ENCODE measurements at places on chromosomes 5 and 9.

DNA sequence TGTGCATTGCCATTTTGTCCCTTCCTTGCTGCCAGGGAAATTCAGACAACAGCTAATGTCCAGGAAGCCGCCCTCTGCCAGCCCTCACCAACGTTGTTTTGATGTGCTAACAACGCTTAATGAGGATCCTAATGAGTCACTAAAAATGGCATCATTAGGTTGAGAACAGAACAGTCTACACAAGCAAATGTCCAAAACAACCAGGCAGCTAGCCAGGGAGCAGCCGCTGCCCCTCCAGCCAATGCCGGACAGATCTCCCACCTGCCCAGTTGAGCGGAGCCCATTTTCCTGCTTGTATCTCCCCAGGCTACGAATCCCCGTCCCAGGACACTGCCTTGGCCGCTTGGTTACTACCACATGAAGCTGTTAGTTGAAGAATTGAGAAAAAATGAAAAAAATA lies 40.4 kb upstream of the UNC5A start:
- no peak for DNase-seq

DNA sequence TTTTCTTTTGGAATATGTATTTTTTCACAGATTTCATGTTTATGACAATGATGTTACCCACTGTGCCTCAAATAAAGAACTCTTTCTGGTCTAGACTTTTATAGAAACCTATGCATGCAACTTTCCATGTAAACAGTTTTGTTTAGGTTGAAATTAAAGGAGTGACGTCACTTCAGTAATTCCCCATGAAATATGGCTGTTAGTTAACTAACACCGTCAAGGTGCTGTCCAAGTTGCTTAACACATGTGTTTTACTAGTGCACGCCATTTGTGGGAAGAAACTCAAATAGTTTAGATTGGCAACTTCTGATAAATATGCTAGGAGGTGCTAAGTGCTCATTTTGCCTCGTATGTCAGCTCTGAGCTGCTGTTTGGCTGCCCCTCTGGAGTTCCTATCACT lies 102.2 kb downstream of the FBN2 start:
- DNase-seq: no peak

DNA sequence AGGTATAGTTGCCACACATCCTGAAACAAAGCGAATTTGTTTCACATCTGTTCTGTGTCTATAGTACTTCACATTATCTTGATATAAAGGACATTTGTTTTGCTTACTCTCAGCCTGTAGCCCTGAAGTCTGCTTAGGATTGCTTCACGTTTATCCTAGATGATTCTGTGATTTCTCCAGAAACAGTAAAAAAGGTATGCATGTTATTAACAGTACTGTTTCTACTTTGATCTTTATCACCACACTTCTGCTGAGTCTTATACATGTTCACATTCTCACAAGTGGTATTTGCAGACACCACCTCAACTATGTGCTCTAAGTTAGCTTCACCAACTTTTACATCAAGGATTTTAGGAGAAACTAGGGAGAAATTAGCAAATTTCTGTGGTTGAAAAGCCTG lies 47.4 kb upstream of the ADAMTS19 start:
- no peak for DNase-seq

- no peak for DNase-seq
Observed at GRCh38 chr5:7686794-7687193, 164.1 kb downstream of the CFAP90 start.

- no peak for DNase-seq
Observed at GRCh38 chr9:88837731-88838130, 153.5 kb upstream of the S1PR3 start.

DNA sequence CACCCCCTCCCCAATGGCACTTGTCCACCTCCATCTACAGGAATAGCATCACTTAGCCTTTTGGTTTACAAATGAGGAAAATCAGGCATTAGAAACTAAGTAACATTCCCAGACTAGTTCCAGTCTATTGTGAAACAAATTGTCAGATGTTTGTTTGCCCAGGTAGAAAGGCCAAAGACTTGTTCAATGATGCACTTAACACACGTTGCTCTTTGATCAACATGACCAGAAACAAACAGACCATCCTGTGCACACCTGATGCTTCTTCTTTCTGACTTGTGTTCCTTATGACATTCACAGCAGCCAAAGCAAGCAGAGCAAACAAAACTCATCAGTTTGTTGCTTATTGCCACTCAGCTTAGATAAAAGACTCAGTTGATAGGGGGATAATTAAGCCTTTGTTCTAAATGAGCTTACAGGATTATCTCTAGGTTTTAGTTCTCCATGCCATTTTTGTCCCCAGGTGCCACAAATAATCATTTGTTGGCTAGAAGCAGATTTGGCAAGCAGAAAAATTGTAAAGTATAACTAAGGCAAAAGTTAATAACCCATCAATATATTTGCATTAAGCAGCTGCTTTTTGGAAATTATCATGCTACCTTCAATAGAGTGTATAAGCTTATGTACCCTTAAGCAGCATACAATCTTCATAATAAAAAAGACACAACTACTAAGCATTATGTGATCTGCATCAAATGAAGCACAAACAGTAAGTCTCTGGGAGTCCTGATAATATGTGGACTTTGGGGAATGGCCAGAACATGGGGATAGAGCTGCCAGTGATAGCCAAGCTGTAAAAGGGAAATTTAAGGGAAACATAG lies 26.3 kb upstream of the FST start:
- no peak for DNase-seq

- DNase-seq: no peak
Observed at GRCh38 chr9:37974506-37975173, 70.7 kb upstream of the SLC25A51 start.

GRCh38 chr5:180331647-180331950 lies 21.5 kb downstream of the GFPT2 start:
- DNase-seq: no peak

GRCh38 chr5:9519537-9519936 lies 26.3 kb downstream of the SEMA5A start:
- no peak for DNase-seq

DNA sequence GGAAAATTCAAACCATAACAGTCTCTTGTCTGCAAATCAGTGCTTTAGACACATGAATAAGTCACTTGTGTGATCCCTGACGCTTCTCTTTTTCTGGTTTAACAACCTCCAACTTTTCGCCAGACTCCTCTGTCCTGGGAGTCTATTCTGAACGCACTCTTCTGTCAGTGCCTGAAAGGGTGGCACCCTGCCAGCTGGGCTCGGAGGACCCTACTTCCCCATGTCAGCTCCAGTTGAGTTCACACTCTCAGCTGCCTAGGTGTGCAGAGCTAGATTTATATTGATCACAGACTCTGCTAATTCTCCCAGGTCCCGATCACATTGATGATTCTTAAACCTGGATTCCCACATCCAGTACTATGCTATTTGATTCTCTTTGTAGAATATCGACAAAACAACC lies 649.1 kb downstream of the BNC2 start:
- no peak for DNase-seq

- DNase-seq: no peak
Observed at GRCh38 chr5:11504886-11505193, 399.4 kb downstream of the CTNND2 start.

DNA sequence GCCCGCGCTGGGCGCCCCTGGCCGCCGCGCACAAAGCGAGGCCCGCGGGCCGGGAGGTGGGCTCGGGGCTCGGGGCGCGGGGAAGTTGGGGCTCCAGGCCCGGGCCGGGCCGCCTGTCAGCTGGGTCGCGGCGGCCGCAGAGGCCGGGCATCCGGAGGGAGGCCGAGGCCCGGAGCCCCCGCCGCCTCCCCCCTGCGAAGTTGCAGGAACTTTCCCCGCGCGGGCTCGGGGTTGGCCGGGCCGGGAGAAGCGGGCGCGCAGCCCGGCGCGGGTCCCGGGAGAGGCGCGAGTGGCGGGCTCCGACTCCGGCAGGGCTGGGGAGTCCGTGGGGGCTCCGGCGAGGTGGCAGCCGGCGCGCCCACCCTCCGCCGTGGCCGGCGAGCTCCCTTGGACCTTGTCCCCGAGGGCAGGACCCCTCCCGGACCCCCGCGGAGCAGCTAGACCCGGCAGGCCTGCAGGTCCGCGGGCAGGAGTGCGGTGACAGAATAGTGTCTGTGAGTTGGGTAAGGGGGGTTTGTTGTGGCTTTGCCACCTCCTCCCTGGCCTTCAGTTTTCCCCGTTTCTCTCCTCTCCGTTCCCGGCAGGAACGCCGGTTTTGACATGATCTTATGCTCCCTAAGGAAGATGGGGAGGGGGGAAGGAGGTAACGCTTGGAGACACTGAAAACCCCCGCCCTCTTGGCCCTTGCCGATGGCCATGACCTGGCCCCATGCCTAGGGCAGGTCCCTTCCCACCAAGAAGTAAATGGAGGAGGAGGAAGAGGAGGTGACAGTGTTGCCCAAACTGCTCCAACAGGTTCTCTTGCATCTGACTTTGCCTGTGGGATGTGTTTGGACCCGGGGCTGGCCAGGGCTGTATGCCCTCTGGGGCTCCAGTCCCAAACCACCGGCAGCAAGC lies 942 bp downstream of the PHF2 start:
- DNase-seq: no peak

- DNase-seq: no peak
Observed at GRCh38 chr5:180595046-180595379, 3.7 kb upstream of the SCGB3A1 start.

DNA sequence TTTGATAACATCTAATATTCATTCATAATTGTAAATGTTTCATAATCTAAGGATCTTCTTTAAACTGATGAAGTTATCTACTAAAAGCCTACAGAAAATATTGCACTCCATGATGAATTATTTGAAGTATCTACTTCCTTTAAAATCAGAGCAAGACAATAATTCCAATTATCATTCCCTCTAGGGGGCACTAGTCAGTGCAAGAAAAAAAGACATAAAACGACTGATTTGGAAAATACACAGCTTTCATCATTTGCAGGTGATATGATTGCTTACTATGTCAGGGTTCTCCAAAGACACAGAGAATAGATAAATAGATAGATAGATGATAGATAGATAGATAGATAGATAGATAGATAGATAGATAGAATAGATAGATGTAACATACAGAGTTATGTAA lies 13.5 kb upstream of the GRM6 start:
- no peak for DNase-seq

GRCh38 chr5:158911693-158912363 lies 187.9 kb downstream of the EBF1 start:
- no peak for DNase-seq

- DNase-seq: no peak
Observed at GRCh38 chr5:132817011-132817410, 3.9 kb downstream of the SOWAHA start.

DNA sequence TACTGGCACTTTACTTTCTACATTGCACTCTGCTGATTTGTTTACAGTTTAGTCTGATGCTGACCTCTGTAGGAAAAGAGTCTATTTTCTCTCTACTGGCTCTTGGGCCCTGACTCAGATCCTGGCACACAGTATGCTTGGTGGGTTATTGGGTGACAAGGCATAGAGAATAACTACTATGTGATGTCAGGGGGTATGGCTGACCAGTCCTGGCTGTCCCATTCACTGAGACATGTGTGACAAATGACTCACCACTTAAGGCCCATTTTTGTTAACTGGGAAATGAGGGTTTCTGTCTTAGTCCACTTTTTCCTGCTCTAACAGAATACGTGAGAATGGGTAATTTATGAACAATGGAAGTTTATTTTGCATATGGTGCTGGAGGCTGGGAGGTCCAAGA lies 66.4 kb downstream of the DAPK1 start:
- DNase-seq: no peak

GRCh38 chr9:117782931-117783788 lies 79.0 kb downstream of the TLR4 start:
- DNase-seq: peak; percentile 77

DNA sequence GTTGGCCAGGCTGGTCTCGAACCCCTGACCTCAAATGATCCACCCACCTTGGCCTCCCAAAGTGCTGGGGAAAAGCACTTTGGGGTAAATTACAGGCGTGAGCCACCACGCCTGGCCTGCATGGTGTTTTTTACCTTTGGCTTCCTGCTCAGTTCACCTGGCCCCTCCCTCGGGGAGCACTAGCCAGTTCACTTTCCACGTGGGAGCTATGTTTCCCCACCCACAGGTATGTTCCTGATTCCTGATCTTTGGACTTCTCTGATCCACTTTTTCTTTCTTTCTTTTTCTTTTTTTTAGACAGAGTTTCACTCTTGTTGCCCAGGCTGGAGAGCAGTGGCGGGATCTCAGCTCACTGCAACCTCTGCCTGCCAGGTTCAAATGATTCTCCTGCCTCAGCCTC lies 15.8 kb downstream of the DAB2IP start:
- DNase-seq: no peak

- no peak for DNase-seq
Observed at GRCh38 chr9:98998441-98999151, 54.9 kb downstream of the COL15A1 start.

DNA sequence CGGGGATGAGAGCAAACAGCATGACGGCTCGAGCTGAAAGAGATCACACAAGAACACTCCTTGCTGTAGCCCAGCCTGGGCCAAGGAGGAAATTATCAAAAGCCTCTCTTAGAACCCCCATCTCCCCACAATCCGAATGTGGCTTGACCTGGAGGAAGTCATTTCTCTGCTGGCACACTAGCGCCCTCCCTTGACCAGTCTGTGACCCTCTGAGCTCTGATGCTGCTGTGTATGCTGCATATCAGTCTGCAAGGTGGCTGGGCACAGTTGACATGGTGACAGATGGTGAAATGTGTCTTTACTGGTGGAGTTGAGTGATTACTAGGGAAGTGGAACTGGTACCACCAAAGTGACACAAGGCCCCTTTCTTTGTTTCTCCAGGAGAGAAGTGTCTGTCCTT lies 3.3 kb downstream of the SLC46A2 start:
- no peak for DNase-seq

DNA sequence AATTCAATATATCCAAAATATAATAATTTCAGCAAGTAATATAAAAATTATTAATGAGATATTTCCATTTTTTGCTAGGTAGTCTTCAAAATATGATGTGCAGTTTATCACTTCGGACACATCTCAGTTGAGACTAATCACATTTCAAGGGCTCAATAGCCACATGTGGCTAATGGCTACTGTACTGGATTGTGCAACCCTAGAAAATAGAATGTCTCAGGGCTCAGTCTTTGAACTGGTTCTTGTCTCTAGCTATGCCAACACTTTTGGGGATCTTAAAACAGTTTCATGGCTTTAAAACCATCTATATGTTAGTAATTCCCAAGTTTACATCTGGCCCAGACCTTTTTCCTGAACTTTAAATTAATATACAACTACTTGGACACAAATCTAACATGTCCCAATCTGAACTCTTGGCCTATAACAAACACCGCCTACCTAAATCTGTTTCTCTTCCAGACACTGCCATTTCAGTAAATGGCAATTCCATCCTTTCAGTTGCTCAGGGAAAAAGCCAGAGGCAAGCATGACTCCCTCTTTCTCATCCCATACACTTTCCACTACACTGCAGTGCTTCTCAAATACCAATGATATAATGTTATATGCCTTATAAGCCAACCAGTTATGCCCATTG lies 18.8 kb downstream of the PTAR1 start:
- no peak for DNase-seq

GRCh38 chr9:26975728-26976707 lies 19.8 kb downstream of the IFT74 start:
- no peak for DNase-seq
